ENCODE measurements at places on chromosomes 6 and 20.

GRCh38 chr6:71250099-71250602 lies 38.5 kb upstream of the OGFRL1 start:
- DNase-seq: no peak

- no peak for DNase-seq
These were observed 21.0 kb downstream of the SULF2 start for GRCh38 chr20:47764154-47764733.

DNA sequence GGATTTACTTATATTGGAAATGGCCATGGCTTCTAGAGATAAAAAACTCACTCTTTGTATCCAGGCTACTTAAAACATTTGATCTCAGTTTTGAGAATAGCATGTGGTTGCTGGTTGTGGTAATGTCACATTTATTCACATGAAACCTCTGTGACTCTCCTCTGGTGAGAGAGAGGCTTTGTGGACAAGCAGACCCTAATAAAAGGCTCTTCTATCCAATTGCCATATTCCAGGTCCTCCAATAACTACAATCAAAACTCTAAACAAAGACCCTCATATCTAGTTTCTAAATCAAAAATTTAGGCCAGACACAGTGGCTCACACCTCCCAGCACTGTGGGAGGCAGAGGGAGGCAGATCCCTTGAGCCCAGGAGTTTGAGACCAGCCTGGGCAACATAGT lies 176.3 kb upstream of the LAMP5 start:
- no peak for DNase-seq

GRCh38 chr6:148968771-148969602 lies 222.2 kb downstream of the UST start:
- no peak for DNase-seq

DNA sequence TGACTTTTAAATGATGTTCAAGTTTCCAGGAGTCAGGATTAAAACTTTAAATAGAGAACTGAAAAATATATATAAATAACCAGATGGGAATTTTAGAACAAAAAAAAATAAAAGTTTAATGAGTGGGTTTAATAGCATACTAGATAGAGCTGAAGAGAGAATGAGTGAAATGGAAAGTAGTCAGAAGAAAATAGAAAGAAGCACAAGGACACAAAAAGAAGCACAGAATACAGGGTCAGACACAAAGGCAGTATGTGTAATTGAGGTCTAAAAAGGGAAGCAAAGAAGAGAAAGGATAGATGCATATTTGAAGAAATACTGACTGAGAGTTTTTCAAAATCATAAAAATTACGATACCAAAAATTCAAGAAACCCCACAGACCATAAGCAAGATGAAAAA lies 159.8 kb upstream of the FERMT1 start:
- no peak for DNase-seq

DNA sequence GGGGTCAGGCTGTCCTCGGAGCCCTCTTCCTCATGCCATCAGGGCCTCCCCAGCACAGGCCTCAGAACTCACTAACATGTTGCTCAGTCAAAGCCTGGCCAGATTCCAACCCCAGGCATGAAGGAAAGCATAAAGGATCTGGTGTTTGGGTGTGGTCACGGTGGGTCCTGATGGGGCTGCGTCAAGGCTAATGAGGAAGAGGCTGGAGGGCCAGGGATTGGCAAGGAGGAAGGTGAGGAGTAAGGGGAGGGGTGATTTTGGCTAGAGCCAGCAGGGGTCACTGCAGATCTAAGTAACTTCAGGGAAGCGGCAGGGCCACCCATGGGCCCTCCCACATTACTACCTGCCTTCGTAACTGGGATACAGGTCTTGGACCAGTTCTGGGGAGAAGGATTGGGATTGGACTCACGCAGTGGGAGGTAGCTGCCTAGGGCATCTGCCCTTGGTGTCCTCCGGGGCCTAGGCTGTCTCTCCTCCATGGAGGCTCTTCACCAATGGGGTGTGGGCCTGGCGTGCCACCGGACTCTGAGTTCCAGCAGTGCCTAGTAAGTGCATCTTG lies 36.2 kb upstream of the MRPS18A start:
- peak; percentile 52 for DNase-seq

DNA sequence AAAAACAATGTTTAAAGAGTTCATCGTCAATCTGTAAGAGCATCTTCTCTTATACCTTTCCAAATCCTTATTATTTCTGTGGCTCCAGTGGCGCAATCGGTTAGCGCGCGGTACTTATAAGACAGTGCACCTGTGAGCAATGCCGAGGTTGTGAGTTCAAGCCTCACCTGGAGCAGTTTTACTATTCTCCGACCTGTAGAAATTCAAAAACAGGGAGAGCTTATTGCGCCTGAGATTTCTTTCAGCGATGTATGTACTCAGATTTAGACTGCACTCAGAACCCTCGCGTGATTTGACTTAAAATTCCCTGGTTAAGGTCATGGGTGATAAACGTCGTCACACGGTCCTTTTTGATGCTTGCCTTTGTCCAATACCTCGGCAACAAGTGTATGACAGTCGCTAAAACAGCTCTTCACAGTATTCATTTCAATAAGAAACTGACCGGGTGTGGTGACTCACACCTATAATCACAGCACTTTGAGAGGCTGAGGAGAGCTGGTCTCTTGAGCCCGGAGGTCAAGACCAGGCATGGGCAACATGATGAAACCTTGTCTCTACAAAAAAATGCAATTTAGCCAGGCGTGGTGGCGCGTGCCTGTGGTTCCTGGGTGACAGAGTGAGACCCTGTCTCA lies 11.9 kb downstream of the GPX5 start:
- no peak for DNase-seq

Measured in stimulated activated CD4-positive, alpha-beta T cell treated with anti-CD3 and anti-CD28 coated beads, TNF-alpha, amount 100 ng/mL, for 1 hour (primary cell).